Stimulated activated CD8-positive, alpha-beta memory T cell treated with anti-CD3 and anti-CD28 coated beads, Interleukin-15, amount 100 ng/mL, for 4 hours (primary cell): ENCODE measurements at places on chromosomes 3 and 15.

GRCh38 chr3:34213478-34213877 is 415.0 kb downstream of the PDCD6IP start:
- no peak for DNase-seq

DNA sequence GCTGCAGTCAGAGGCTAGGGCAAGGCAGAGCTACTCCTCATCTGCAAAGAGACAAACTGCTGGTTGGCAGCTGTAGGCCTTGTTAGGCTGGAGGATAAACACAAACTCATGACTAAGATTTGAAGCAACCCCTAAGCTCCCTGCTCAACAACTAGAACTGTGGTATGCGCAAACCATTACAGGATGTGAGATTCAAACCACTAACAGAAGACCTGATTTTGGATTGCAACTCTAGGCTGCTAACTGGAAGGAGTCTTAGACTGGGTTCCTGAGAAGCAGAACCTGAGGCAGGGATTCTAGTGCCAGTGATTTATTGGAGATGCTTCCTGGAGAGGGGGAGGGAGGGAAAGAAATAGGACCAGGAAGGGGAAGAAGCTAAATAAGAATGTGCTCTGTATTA is 22.5 kb downstream of the CCR4 start:
- no peak for DNase-seq

DNA sequence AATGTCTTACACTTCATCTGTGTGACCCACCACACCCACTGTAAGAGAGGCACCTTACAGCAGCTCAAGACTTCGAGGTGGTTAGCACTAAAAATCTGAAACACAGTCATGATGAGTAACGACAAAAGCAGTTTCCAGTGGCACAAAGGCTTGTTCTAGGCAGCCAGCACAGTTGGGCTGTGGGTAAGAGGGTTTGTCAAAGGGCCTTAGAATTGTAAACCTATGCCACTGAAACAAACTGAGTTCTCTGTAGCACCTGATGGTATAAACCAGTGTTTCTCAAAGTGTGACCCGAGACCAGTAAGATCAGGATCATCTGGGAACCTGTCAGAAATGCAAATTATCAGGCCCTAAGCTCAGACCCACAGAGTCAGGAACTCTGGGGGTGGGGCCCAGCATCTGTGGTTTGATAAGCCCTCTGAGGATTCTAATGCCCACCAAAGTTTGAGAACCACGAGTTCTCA is 36.5 kb downstream of the DAPK2 start:
- DNase-seq = no peak

GRCh38 chr3:143226678-143227291 is 107.2 kb downstream of the CHST2 start:
- DNase-seq = no peak
